ENCODE measurements at places on chromosomes 6 and 20. TPM values are rescaled to one million over a fixed set of nuclear protein-coding genes. Genes with fewer than 3 reads are reported as not detected.

GRCh38 chr6:42053601-42054000 lies 3.3 kb downstream of the TAF8 start:
- H3K4me1 ChIP-seq = peaks cover 17% of the 10 kb centered on the region
- DNase-seq = no peak
- H3K4me3 ChIP-seq = no peak overlapping the region
- peaks cover 3% of the 10 kb centered on the region for H3K36me3 ChIP-seq
- H3K27me3 ChIP-seq = no peaks in the 10 kb centered on the region

Gene TRIM31
- polyA plus RNA-seq = 0.26 TPM

- no peaks in the 10 kb centered on the region for H3K4me1 ChIP-seq
- no peak overlapping the region for H3K27ac ChIP-seq
- H3K4me3 ChIP-seq = no peak overlapping the region
- DNase-seq = peak; percentile 21
- H3K36me3 ChIP-seq = no peaks in the 10 kb centered on the region
Measured at GRCh38 chr6:88989215-88989614, 25.8 kb upstream of the RNGTT start.

DNA sequence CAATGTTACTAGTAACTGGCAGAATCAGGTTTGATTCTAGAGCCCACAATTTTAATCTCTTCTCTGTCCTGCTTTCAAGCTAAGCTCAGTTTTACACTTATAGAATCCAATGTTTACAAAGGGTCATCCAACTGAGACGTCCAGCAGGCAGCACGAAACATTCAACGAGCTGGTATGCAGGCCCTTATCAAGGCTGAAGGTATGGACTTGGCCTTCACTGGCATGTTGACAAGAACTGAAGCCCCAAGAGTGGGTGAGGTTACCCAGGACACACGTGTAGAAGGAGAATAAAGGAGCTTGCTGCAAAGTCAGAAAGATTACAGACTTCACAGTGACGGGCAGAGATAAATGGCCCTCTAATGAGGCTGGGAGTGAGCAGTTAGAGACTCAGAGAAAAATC lies 187.4 kb downstream of the KIF16B start:
- no peak overlapping the region for H3K4me3 ChIP-seq
- DNase-seq = no peak
- no peak overlapping the region for H3K27ac ChIP-seq
- no peaks in the 10 kb centered on the region for H3K4me1 ChIP-seq
- H3K27me3 ChIP-seq = no peaks in the 10 kb centered on the region

Gene SRC
- polyA plus RNA-seq = 28.5 TPM

Gene HLA-DQB1
- 48.0 TPM for polyA plus RNA-seq

- H3K36me3 ChIP-seq = no peaks in the 10 kb centered on the region
- H3K27ac ChIP-seq = no peak overlapping the region
- peaks cover 3% of the 10 kb centered on the region for H3K4me1 ChIP-seq
- no peak for DNase-seq
- no peaks in the 10 kb centered on the region for H3K27me3 ChIP-seq
Measured at GRCh38 chr6:110319843-110320242, 38.3 kb downstream of the METTL24 start.

DNA sequence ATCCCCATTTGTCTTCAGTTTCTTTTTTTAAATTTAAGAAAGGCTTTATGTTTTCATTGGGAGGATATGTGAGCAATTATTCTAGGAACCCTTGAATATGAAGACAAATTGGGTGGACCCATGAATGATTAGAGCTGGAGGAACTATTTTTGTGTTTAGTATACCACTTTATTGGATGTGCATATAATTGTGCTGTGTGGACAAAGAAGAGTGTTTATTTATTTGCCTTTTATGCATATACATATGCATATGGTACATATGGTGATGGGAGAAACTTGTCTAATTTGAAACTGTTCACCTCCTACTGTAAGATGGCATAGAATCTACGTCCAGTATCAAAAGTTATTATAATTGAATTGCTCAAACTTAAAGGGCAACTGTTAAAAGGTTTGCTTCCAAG lies 94.8 kb upstream of the CENPW start:
- no peaks in the 10 kb centered on the region for H3K27me3 ChIP-seq
- no peak overlapping the region for H3K27ac ChIP-seq
- DNase-seq = no peak

Gene CST2
- not detected for polyA plus RNA-seq

DNA sequence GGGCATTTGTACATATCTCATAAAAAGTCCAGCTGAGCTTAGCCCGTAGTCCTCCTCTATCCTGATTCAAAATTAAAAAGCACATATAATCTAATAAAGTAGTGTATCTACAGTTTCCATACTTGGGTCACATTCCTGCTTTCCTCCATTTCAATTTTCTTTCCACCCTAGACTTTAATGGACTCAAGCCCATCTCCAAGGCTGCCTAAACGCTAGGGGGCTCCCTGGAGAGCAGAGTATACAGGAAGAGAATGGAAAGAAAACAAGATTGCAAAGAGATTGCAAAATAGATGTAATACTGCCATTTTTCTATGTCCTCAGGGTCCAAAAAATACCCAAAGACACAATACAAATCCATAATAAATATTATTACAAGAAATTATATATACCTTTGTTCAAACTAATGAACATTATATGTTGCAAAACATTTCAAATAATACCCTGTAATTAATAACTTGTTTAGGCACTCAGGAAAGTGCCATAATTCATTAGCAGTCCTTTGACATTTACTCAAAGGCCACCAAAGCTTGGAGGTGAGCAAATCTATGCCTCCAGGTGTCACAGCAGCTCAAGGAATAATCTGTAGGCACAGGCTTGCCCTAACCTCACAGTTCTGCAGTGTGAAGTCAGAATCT lies 2.4 kb upstream of the MCM3 start:
- H3K27ac ChIP-seq = no peak overlapping the region
- DNase-seq = no peak
- peaks cover 6% of the 10 kb centered on the region for H3K4me1 ChIP-seq
- no peaks in the 10 kb centered on the region for H3K27me3 ChIP-seq
- H3K4me3 ChIP-seq = no peak overlapping the region

- H3K27me3 ChIP-seq = no peaks in the 10 kb centered on the region
- H3K4me3 ChIP-seq = no peak overlapping the region
- no peaks in the 10 kb centered on the region for H3K4me1 ChIP-seq
- DNase-seq = no peak
- H3K27ac ChIP-seq = no peak overlapping the region
- H3K36me3 ChIP-seq = no peaks in the 10 kb centered on the region
Measured at GRCh38 chr20:53216478-53216855, 244.3 kb downstream of the TSHZ2 start.

DNA sequence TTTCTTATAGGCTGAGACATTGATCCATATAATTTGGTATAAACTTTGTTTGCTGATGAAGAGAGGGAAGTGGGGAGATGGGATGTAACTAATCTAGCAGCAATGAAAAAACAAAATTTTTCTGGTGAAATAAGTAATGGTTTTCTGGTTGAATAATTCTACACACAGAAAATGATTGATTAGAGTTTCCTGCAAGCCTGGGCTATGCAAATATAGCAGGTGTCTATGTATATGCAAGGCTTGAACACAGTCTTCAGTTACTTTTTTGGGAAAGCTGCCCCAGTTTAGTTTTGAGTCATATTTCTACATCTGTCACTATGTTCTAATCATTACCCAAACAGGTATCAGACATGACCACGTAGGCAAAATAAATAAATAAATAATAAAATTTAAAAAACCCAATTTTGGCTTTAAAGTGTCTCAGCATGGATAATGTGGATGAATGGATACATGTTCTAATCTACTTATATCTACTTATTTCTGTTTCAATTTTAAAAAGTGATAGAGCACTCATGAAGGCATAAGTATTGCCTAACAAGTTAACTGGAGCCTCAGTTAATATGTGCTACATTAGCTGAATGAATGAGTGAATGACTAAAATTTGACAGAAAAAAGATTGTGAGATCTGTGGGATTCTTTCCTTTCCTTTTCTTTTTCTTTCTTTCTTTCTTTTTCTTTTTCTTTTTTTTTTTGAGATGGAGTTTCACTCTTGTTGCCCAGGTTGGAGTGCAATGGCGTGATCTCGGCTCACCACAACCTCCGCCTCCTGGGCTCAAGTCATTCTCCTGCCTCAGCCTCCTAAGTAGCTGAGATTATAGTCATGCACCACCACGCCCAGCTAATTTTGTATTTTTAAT lies 37.2 kb upstream of the TFB1M start:
- no peaks in the 10 kb centered on the region for H3K36me3 ChIP-seq
- H3K4me1 ChIP-seq = no peaks in the 10 kb centered on the region
- no peak overlapping the region for H3K4me3 ChIP-seq
- H3K27ac ChIP-seq = no peak overlapping the region
- H3K27me3 ChIP-seq = no peaks in the 10 kb centered on the region

- H3K27ac ChIP-seq = no peak overlapping the region
- H3K27me3 ChIP-seq = no peaks in the 10 kb centered on the region
- H3K4me3 ChIP-seq = no peak overlapping the region
- no peaks in the 10 kb centered on the region for H3K36me3 ChIP-seq
- DNase-seq = no peak
Measured at GRCh38 chr6:74749211-74750147, 456.4 kb downstream of the COL12A1 start.
